ENCODE measurements at places on chromosomes 3 and 15.

- no peak for DNase-seq
These were observed 30.5 kb downstream of the PCSK6 start for GRCh38 chr15:101458908-101459578.

DNA sequence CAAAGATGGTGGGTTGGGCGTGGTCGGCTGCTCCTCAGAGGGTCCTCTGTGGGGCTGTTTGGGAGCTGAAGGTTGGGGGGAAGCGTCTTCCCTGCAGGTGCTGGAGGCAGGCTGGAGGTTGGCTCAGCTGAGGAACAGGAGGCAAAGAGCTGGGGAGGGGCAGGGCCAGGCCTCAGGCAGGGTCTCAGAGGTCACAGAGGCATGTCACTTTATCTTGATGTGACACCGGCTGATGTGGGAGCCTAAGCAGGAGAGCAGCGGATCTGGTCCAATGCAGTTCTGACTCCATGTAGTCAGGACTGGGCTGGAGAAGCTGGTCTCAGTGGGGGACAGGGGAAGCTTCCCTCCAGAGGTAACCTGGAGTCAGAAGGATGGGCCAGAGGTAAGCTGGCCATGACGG lies 7.7 kb upstream of the GNAT1 start:
- DNase-seq: no peak

GRCh38 chr3:187145149-187145895 lies 6.0 kb upstream of the RPL39L start:
- no peak for DNase-seq

DNA sequence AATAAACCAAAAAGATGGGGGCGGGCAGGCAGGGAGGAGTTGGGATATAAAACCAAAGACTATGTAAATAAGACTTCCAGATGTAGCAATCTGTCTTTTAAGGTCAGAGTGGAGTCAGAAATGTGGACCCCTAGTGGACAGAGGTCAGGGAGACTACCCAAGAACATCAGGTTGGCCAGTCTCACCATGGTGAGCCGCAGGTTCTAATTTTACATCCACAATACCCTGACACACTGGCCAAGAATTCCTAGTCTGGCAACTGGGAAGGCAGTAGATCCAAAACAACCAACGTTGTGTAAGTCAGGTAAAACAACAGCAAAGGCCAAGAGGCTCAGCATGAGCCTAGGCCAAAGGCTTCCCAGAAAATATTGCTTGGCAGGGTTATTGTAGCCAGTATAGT lies 203.4 kb downstream of the FOXP1 start:
- no peak for DNase-seq

All from nucleus accumbens (tissue), 56 donors.